ENCODE measurements at places on chromosomes 6 and 20.

DNA sequence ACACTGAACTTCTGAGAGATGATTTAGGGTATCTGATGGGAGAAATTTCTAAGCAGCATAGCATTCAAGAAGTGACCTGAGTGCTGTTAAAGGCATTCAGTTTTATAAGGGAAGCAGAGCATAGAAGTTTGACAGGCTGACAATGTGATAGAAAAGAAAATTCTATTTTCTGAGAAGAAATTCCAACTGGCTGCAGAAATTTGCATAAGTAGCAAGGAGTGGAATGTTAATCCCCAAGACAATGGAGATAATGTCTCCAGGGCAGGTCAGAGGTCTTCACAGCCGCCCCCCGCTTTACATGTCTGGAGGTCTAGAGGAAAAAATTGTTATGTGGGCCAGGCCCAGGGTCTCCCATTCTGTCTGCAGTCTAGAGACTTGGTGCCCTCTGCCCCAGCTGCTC is 1361.8 kb upstream of the EYS start:
- no peak for DNase-seq

DNA sequence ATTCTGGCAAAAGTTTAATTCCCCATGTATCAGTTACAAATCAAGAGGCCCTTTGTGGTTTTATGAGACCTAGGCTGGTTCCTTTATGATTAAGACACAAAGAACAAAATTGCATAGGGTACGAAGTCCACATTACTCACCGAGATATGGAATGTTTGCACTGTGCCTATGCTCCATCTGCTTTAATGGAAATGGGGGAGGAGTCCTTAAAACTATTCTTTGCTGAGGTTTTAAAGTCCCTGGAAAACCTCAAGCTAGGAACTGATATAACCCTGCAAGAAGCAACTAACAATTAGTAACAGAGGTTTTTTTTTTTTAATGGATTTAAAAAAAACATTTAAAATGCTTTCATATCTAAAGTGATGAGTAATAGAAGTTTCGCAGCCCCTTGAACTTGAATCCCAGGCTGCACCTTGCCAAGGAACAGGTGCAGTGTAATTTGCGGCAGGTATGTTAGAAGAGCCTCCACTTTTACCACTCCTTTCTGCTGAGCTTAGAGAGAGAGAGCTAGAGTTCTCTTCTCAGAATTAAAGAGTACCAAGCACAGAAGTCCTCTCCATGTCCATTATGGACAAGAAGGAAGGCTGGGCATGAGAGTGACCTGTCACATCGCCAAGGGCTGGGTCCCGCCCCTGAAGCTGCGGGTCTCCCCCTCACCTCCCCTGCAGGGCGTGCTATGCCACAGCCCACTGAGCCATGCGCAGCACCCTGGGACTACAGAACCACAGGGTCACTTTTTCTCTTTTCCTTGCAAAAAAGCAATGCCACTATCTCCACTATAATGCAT is 2.3 kb downstream of the SERPINB1 start:
- no peak for DNase-seq

DNA sequence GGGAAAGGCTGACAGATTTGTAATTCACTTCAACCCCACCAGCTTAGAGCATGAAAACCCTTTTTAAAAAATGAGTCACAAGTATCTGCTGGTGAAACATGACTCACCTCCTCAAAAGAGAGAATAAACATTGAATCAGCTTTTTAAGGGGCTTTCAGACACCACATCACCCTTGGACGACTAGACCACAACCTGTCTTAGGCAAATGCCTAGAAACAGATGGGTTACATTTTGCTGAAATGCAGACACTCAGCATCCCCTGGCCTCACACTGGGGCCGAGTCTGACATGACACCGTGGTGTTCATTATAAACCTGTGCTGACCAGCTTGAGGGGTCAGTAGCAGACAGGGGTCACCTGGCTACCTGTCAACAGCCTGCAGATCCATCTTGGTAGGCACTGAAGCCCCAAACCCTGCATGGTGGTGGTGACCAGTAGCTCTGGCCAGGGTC is 175.3 kb upstream of the CST7 start:
- no peak for DNase-seq

- DNase-seq: no peak
These were observed 82.3 kb downstream of the PTPN1 start for GRCh38 chr20:50592282-50593004.

DNA sequence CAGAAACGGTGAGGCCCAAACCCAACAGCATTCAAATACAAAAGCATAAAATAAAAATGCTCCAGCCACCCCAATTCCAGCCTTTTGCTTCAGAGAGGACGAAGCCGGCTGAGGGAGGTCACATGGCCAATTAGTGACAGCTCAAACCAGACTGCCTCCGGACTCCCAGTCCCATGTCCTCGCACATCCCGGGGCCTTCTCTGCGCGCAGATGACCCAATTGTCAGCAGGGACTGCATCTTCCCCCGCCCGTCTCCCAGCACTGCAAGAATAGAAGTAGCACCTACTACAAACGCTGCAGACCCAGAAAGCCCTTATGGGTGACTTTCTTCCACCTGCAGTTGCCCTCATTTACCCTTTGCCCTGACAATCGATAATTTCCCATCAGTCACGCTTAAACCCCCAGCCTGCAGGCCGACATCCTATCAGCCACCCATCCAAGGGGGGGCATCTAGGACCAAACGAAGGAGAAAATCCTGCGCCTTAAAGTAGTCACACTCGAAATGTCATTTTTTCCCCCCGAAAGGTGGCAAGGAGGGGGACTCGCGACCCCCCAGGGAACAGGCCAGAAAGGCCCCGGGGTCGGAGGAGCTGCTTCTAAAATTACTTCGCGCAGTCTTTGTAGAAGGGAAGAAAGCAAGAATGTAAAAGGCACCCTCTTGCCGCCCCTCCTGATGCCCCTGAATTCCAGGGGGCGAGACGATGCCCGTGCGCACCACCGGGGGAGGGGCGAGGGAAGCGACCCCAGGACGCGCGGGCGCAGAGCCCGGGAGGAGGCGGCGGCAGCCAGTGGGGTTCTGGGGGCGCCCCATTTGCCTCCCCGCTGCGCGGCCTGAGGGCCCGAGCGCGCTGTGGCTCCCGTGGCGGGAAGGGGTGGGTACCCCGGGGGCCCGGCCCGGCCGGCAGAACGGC is 792 bp downstream of the SLC23A2 start:
- peak; percentile 44 for DNase-seq

- DNase-seq: no peak
These were observed 576.1 kb upstream of the MARCKS start for GRCh38 chr6:113281014-113281413.

GRCh38 chr6:155154158-155154830 is 109.5 kb upstream of the CLDN20 start:
- DNase-seq: no peak

DNA sequence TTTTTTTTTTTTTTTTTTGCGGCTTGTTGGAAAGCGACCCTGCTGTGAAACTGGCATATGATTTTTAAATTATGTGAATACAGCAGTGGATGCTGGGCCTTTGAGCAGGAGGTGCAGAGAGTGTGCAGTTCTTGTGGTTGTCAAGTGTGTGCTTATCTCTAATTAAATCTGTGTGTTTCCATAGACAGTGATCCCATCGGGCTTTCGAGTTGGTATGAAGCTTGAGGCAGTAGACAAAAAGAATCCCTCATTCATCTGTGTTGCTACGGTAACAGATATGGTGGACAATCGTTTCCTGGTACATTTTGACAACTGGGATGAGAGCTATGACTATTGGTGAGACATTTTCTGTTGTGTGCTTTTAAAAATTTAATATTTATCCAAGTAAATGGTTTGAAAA is 52.4 kb downstream of the L3MBTL3 start:
- no peak for DNase-seq

DNA sequence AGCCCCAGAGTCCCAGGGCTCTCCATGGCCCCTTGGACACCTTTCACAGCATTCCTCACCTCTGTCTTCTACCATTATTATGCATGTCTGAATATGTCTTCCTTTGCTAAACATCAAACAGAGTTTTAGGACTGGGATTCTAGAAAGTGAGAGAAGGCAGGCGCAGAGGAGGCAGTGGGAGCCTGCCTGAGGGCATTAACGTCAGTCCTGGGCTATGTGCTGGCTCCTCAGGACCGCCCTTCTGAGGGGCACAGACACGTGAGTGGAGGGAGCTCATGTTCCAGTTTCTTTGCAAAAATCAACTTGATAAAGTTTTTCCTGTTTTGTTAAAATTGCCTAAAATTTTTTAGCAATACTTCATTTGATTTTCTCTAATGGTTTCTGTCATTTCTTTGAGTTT is 38.0 kb downstream of the C6orf15 start:
- no peak for DNase-seq

DNA sequence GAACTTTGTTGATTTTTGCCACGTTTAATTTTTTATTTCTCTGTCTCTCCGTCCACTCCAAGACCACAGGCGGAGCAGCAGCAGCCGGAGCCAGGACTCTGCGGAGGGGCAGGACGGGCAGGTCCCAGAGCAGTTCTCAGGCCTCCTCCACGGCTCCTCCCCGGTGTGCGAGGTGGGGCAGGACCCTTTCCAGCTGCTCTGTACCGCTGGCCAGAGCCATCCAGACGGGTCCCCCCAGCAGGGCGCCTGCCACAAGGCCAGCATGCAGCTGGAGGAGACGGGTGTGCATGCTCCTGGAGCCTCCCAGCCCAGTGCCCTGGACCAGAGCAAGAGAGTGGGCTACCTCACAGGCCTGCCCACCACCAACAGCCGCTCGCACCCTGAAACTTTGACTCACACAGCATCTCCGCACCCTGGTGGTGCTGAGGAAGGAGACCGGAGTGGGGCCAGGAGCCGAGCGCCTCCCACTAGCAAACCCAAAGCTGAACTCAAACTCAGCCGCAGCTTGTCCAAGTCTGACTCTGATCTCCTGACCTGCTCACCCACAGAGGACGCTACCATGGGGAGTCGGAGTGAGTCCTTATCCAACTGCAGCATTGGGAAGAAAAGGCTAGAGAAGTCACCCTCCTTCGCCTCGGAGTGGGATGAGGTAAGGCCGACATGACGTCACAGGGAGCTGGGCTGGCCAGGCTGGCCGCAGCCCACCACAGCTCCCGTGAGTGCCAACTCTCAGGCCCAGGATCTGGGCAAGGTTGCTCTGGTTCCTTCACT is 123.5 kb downstream of the TCP11 start:
- no peak for DNase-seq

GRCh38 chr6:22222469-22222868 is 74.4 kb downstream of the PRL start:
- DNase-seq: no peak

DNA sequence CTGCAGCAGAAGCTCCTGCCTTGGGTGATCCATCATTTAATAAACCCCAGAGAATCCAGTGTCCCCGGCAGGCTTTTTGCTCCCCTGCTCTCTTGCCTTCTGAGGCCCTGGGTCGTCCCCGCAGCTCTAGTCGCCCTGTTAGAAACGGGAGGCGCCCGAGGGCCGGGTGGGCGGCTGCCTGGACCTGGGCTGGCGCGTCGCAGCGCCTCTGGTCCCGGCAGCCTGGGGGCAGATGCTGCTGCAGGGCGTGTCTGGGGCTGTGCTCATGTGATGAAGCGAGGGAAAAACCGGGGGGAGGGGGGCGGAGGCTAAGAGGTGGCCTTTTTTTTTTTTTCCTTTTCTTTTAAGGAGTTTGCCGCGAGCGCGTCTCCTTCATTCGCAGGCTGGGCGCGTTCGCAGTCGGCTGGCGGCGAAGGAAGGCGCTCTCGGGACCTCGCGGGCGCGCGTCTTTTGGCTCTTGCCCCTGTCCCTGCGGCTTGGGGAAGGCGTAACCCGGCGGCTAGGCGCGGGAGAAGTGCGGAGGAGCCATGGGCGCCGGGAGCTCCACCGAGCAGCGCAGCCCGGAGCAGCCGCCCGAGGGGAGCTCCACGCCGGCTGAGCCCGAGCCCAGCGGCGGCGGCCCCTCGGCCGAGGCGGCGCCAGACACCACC is 394 bp downstream of the AKAP12 start:
- DNase-seq: peak; percentile 46

DNA sequence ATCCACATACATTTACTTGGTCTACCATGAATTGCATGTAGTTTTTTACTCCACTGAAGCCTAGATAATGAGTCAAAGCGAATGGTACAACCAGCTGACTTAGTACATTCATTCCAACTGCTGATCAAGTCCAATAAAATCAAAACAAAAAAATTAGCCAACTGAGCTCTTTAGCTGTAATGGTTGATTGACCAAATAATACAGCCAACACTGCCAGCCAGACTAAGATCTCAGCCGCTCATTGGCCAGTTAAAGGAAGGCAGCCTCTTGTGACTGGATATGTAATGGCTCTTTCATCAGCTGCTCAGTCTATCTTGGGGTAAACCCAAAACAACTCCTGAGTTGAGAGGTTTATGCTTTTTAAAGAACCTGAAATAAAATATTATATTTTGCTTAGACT is 204.3 kb upstream of the RSPO3 start:
- DNase-seq: no peak

DNA sequence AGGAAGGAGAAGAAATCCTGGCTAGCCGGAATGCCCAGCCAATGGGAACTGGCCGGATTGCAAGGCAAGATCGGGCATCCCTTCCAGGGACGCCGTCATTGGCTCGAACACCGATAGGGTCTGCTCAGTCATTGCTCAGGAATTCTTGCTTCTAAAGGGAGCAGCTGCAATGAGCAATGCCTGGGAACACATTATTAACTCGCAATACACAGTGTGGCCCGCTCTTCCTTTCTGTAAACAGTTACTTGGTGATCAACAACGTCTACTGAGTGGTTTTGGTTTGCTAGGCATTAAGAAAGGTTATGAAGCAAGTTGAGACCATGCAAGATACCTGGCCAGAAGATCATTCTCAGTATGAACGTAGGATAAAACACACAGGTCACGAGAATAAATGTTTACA is 165.4 kb upstream of the CITED2 start:
- no peak for DNase-seq

GRCh38 chr6:80553071-80553740 is 446.7 kb downstream of the BCKDHB start:
- DNase-seq: no peak

DNA sequence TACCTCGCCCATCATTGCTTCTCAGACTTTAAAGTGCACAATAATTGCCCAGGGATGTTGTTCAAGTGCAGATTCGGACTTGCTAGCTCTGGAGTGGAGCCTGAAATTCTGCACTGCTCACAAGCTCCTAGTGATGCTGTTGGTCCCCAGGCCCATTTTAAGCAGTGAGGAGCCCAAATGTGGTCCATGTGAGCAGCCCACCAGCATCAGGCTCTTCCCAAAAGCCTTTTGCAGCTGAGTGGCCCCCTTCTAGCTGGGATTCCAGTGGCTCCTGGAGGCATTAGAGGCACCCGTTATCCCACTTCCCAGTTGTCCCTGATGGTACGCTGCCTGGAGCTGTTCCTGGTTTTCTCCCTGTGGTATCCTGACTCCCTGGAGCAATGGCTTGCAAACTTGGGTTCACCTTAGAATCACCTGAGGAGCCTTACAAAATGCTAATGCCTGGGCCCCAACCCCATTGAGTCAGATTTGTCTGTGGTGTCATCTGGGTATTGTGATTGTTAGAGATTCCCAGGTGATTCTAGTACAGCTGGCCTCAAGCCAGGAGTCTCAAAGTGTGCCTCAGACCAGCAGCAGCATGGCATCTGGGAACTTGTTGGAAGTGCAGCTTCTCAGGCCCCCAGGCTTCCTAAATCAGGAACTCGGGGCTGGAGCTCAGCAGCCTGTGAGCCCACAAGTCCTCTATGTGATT is 186.9 kb upstream of the SLC24A3 start:
- DNase-seq: no peak
